ENCODE measurements at places on chromosomes 2 and 18.

- no peak for DNase-seq
These were observed 44.3 kb upstream of the RAB6C start for GRCh38 chr2:129935118-129935517.

- no peak for DNase-seq
These were observed 56.0 kb downstream of the PARD6G start for GRCh38 chr18:80191264-80191663.

GRCh38 chr2:88080545-88080944 lies 12.9 kb downstream of the SMYD1 start:
- DNase-seq, result no peak

- no peak for DNase-seq
These were observed 81.3 kb downstream of the CDC42EP3 start for GRCh38 chr2:37590119-37590571.

DNA sequence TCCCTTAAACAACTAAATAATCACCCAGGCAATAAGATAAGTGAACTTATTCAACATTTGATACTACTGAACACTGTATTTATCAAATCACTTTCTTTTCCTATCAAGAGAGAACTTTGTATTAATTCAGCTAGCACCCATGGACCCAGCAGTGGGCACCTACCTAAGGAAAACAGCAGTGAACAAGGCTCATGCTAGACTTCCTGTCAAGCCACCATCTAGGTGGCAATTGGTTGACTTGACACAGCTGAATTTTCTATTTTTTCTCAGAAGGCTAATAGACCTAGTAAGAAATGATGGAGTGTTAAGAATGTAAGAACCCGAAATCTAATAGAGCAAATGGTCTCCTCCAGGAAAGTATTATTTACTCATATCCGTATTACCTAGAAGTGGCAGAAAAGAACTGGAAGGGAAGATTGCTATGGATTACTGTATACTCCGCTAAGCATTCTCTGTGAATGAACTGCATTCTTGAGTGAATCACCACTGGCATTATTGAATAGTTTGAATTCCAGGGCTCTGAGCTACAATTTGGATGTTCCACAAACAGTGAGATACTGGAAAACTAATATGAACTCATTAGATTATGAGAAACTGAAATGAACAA lies 988.2 kb upstream of the CDH2 start:
- no peak for DNase-seq

DNA sequence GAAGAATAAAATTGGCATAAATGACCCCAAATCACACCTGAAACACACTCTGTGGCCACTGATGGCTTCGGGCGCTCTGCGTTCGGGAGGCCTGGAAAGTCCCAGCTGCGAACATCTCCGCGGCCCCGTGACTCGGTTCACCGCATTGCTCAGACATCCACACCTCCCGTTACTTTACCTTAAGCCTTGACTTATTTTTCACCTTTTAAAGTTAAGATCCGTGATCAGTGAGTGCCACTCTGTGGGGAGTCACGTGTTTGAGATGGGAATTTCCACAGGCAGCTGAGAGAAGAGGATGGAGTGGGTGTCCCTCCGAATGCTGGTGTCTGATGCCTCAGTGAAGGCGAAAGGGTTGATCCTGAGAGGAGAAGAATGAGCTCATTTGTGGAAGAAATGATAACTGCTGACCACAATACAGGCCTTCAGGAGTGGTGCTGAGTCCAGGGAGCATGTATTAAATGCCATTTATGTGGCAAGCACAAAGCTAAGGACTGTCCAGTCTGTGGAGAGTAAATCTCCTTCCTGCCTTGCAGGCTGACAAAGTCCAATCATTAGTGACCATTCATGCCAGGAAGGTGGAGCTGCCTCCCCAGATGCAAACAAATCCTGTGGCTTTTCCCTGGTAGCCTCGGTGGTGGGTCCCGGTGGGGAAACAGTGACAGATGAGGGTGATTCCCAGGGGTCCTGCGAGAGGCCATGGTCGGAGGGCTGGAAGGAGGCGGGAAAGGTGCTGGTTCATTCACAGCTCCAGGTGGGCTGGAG lies 168.8 kb downstream of the RTP5 start:
- no peak for DNase-seq

- DNase-seq, result no peak
These were observed 55.1 kb downstream of the TNS1 start for GRCh38 chr2:217947383-217948350.

DNA sequence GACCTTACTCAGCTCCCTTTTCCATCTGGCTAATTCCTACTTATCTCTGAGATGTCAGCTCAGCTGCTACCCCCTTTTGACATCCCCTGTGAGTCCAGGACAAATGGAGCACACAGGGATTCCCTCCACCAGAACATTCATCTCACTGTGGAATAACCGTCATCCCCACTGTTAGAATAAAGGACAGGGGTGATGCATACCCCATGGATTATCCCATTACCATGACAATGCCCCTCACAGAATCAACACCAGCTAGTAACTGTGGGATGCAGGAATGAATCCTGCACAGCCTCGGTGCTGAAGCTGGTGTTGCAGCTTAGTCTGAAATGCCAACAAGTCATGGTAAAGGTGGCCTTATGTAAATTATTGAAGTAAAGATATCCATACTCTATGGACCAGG lies 624.8 kb upstream of the RAB6C start:
- no peak for DNase-seq

DNA sequence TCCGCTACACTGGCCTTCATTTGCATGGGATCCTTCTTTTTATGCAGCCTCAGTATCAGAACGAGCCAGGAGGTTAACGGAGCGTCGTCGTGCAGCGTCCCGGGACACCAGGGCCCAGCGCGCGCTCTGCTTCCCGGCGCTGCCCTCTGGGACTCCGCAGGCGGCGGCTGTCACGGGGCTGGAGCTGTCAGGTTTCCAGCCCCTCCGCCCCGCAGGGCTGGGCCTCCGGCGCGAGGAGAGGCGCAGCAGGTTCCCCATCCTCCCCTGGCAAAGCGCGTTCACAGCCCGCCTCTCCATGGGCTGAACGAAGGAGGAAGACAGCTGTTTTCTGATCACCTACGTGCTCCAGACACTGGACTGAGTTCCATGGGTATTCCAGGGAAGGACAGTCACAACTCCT lies 12.5 kb upstream of the PAX8 start:
- DNase-seq, result no peak

DNA sequence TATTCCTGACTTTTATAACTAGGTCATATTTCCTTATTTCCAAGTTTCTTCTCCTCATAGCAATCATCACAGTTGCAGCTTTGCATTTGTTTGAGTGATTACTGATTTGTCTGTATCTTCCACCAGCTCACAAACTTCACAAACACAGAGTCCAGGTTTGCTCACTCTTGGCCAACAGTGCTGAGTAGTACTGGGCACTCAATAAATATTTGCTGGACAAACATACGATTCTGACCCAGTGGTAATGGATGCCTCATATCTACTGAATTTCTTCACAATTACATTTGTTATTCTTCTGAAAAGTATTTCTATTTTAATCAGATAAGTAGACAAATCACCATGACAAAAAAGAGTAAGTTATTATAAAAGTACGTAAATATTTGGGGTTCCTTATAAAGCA lies 516.3 kb downstream of the TDRD15 start:
- DNase-seq, result no peak

DNA sequence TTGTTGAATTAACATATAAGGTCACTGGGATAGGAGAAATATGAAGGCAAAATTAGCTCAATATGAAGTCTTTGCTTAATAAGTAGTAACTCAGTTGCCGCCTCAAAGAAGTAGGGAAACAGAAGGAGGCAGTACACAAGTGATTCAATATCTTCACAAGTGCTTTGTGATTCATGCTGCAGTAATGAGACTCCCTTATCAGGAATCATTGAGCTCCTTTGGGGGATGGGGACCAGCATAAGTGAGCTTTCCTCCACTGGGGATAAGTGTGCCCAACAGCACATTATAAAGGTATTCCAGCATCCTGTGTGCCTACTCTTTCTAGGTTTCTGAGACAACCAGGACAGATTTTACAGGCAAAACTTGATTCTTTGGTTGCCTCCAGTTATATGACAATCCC lies 323.4 kb upstream of the UBE2E3 start:
- no peak for DNase-seq

- no peak for DNase-seq
These were observed 17.6 kb upstream of the CXCR1 start for GRCh38 chr2:218184331-218184730.

DNA sequence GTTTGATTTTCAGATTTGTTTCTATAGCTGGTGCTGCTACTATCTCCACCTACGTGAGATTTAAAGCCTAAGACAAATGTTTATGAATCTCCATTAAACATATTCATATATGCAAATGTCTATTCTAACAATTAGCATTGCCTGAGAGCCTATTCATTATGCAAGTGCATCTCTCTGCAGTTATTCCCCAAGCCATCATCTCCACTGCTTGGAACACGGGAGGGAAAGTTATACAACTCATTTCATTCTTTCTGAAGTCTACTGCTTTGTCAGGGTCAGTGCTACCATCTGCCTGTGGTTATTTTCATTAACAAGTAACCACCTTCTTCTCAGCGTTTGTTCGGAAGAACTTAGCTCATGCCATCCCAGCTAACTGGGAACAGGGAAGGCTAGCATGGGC lies 188.8 kb upstream of the REV1 start:
- DNase-seq, result no peak

GRCh38 chr18:69935319-69936190 lies 12.1 kb downstream of the CD226 start:
- no peak for DNase-seq

DNA sequence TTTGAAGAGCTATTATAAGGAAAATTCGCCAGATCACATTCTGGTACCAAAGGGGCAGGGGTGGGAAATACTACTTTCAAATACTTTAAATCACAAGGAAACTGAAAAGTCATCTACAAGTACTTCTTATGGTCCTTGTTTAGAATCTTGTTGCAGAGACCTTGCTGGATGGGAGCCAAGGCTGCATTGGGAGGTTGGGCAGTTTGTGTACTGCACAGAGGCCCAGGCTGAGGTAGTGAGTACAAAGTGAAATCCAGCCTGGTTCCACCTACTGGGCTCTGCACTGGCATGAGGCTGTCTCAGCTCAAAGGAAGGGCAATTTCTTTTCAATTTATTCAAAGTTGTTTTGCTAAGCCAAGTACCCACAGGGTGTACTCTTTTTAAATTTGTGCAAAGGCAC lies 140.3 kb upstream of the DLX2 start:
- no peak for DNase-seq

DNA sequence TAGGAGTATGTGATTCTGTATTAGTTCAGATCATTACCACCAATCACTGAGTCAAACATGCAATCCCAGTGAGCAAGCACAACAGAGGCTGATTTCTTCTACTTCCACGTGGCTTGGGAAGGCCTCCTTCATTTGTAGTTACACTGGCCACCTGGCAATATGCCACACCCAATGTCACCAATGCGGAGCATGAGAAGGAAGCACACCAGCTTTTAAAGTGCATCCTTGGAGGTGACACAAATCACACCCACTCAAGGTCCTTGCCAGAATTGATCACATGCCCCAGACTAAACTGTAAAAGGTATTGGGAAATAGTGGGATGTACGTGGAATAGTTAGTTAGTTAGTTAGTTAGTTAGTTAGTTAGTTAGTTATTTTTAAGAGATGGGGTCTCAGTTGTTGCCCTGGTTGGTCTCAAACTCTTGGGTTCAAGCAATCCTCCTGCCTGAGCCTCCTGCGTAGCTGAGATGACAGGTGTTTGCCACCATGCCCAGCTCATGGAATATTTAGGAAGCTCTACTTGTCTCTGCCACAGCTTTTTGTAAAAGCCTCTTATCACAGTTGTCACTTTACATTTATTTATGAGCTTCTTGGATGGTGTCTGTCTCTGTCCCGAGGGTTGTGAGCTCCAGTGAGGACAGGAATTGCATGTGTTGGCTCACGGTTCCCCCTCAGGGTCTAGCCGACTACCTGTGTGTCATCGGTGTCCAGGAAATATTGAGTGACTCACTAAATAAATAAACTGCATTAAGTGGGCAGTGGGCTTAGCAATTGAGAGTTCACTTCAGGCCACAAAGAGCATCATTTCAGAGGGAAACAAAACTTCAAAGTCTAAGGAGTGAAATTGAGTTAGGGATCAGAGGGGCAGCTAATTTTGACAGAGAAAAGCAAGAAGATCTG lies 28.1 kb upstream of the CAB39 start:
- no peak for DNase-seq

DNA sequence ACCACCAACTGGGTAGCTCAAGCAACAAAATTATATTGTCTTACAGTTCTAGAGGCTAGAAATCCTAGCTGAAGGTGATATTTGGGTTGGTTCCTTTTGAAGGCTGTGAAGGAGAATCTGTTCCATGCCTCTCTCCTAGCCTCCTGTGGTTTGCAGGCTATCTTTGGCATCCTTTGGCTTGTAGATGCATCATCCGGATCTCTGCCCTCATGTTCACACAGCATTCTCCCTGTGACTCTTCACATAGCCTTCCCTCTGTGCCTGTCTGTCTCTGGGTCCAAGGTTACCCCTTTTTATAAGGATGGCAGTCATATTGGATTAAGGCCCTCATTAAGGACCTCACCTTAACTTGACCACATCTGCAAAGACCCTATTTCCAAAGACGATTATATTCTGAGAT lies 78.6 kb upstream of the MAP3K20 start:
- no peak for DNase-seq

DNA sequence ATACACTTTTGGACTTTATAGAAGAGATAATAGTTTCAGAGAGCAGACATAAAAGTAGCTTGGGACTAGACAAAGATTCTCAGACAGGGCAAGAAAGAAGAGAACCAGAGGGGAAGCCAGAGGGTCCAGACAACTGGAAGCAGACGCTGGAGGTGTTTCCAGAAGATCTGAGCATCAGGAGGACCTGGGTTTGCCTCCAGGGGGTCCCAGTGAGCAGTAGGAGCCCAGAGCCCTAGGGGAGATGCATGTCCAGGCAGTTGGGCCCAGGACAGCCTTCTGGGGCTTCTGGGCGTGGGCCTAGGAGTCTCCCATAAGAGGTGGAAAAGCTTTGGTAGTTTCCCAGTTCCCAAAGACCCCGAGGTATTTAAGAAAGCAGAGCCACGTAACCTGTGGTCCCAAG lies 251.2 kb upstream of the ID2 start:
- no peak for DNase-seq

DNA sequence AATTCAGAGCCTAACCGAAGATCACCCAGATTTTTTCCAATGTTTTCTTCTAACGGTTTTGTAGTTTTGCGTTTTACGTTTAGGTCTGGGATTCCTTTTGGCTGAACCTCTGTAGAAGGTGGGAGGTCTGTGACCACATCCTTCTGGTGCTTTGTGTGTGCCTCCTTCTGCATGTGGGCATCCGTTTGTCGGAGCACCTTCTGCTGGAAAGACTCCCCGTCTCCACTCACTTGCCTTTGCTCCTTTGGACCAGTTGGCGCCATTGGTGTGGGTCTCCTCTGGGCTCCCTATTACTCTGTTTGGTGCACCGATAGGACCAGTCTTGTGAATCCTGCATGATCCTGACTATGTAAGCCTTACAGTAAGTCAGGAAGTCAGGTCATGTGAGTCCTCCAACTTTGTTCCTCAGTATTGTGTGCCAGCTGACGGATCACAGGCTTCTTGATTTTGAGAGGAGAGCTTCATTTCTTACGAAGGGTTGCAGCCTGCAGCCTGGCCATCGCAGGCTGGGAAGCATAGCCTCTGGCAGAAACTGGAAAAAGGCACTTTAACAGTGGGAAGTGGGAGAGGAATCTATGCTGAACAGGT lies 13.6 kb downstream of the AQP12A start:
- DNase-seq, result no peak

All from GM18507 (cell line).